Left kidney (tissue), 8 donors: ENCODE measurements at places on chromosomes 12 and 14. TPM values are rescaled to one million over a fixed set of nuclear protein-coding genes. Genes with fewer than 3 reads are reported as not detected.

DNA sequence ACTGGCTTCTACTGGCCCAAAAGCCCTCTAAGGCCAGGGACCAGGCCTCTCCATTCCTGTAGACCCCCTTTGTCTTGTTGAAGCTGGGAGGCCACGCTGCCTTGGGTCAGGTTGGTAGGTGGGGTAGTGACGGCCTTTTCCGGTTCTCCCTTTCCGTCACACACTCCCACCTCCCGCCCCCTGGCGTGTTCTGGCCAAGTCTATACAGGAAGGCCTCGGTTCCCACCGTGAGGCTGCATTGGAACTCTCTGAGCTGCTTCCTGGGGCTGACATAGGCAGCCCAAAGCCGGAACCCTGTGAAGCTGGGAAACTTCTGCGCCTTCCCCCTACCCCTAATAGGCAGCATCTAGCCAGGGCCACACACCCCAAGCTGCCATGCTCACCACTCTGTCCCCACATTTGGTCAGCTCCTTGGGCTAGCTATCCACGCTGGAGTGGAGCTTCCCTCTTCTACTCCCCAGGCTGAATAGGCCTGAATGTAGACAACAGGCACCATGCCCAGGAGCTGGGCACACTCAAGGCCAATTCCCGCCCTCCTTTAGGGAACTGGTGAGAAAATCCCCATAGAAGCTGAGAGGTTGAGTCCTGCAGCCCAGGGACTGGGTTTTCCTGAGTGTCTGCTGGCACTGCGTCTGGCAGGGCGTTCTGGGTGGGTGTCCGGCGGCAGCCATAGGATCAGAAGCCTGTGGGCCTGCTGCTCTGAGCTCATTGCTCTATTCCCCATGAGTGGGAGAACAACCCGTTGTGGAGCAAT lies 35.7 kb downstream of the RIN3 start:
- DNase-seq = no peak

DNA sequence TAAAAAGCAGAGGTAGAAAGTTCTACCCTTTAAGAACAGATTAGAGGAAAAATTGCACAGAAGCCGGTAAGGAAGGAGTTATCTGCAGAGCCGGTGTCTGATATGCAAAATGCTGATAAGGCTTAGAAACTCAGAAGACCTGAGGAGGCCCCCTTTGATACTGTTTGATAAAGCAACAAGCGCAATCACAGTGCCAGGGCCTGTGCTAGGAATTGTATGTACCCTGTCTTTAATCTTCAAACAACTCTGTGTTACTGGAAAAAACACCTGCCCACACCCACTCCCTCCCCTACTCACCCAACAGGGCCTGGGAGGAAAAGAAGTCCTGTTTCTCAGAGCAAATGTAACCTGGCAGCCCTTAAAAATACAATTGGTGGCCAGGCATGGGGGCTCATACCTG lies 112.7 kb upstream of the FUT8 start:
- no peak for DNase-seq

DNA sequence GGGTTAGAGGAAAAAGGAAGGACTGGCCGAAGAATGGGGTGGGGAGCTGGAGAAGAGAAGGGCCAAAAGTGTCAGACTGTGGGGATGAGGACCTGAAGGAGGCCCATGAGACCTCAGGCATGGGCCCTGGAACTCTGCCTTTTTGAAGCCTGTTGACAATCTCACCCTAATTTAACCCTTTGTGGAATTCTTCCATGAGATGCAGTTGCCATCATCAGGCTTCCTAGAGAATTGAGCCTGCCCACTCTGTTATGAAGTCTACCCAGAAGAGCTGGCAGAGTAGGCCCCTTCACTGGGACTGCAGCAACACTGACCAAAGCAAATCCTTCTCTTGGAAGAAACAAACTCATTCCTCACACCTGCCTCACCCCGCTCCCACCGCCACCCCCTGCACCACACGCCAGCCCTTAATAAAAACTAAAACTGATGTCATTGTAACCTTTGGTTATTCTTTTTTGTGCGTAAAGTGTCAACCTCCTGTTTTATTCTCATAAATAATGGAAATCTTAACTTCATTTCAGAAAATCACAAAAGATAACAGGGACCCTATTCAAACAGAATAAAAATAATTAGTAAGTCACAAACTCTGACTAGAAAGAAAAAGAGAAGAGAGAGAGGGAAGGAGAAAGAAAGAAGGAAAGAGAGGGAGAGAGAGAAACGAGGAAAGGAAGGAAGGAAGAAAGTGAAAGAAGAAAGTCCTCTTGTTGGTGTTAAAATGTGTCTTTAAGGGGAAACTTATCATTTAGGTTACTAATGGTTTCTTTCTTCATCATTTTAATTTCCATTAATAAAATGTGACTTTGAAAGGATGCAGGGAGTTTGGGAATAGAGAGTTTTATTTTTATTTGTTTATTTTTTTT lies 61.3 kb downstream of the CRADD start:
- no peak for DNase-seq

Gene FOXG1
- 0.03 TPM for polyA plus RNA-seq

GRCh38 chr12:50220363-50220995 lies 53.3 kb upstream of the CERS5 start:
- DNase-seq = no peak

GRCh38 chr12:100962086-100962712 lies 167.6 kb downstream of the ANO4 start:
- no peak for DNase-seq

DNA sequence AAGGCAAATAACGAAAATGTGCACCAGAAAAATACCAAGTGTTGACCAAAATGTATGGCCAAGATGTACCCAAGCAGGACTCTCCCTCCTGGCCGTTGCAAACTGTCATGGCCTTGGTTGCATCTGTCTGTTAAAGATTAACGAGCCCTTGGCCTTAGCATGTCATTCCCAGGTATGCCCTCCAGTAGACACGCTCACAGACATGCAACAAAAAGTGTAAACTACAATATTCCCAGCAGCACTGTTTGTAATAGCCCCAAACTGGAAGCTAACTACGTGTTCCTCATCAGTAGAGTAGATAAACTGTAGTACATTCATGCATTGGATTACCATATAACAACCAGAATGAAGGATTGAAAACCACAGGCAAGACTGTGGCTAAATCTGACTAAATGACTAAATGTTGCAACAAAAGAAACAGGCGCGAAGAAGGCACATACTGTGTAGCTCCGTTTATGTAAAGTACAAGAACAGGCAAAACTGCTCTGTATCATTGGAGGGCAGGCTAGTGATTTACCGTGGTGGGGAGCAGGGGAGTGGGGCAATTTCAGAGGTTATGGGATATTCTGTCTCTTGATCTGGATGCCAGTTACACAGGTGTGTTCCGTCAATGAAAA lies 232.8 kb upstream of the DIO3 start:
- DNase-seq = no peak

DNA sequence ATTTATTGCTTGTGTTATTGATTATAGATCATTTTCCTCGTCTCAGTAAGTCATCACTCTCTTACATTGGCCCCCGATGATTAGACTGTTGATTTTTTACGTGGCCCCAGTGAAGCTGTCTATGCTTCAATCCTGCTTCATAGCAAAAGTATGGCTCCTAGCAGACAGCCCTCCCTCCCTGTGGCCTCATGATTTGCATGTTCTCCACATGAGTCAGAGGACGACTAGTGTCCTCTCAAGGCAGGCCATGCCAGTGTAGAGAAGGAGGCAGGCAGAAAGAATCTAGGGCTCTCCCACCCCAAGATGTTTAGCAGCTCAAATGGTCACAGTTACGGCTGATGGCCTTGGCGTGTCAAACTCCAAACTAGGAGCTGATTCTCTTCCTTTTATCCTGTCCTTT lies 59.6 kb downstream of the FIGNL2 start:
- DNase-seq = no peak

- no peak for DNase-seq
Measured at GRCh38 chr14:90489916-90490719, 93.3 kb downstream of the CALM1 start.

- no peak for DNase-seq
Measured at GRCh38 chr14:102828151-102828550, 50.9 kb downstream of the TRAF3 start.

Gene SPIC
- polyA plus RNA-seq = not detected

- no peak for DNase-seq
Measured at GRCh38 chr14:22271838-22272799, 316.9 kb downstream of the DAD1 start.

DNA sequence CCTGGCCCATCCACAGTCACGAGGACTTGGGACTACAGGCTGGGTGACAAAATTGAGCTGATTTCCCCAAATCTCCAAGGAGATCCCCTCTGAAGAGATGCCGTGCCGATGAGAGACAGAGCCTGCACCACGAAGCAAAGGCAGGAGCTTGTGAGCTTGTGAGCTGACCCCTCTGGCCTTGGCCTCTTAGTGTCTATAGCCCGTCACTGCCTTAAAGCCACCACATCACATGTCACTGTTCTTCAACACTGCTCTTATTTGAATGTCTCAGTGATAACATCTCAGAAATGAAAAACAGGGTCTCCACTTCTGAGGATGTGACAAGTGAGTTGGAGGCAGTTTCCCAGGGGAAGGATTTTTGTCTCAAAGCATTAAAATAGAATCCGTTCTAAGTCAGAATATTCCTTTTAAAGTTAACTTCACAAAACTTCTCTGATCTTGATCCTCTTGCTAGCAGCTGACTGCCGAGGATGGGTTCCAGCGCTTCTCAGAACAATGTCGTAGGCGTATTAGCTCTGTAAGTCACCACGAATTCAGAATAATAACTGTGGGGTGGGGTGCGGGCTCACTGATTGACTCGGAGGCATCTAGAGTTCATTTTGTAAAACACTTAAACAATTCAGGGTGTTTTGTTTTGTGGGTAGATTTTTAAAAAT lies 37.5 kb downstream of the CHST11 start:
- DNase-seq = no peak

Gene TRPV4
- 16.5 TPM for polyA plus RNA-seq

DNA sequence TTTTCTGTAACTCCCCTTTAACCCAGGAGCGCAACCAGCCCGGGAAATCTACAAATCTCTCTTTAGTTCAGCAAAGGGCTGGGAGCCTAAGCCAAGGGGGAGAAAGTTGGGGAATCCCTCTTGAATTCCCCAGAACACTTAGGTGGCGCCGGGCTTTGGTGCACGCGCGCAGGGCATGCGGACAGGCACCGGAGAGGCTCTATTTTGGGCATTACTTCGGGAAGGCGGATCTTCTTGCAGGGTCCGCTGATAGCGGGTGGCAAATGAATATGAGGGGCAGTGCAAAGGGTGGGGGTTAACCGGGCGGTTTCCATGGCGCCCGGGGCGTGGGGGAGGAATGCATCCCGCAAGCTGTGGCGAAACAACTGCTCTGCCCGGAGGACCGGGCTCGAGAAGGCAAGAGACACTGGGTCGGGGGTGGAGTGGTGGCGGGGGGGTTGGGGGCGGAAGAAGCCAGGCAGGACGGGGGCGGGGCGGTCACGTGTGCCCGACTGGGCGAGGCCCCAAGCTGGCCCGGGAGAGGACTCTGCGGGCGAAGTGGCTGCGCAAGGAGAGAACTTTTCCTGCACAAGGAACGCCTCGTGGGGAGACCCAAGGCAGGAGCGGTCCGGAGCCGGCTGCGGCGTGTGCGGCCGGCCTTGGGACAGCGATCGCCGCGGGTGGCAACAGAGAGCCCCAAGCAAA lies at the start of gene FLVCR2:
TSS of gene FLVCR2 (plus strand) at position 519 of the 684 bp plus-strand sequence. CDS start 353 bp downstream, outside the sequence.
- DNase-seq = peak; percentile 62

GRCh38 chr12:47272412-47273190 lies 192.8 kb upstream of the AMIGO2 start:
- DNase-seq = no peak

GRCh38 chr12:50205648-50206047 lies 38.5 kb upstream of the CERS5 start:
- no peak for DNase-seq

Gene PMCH
- polyA plus RNA-seq = 0.91 TPM

DNA sequence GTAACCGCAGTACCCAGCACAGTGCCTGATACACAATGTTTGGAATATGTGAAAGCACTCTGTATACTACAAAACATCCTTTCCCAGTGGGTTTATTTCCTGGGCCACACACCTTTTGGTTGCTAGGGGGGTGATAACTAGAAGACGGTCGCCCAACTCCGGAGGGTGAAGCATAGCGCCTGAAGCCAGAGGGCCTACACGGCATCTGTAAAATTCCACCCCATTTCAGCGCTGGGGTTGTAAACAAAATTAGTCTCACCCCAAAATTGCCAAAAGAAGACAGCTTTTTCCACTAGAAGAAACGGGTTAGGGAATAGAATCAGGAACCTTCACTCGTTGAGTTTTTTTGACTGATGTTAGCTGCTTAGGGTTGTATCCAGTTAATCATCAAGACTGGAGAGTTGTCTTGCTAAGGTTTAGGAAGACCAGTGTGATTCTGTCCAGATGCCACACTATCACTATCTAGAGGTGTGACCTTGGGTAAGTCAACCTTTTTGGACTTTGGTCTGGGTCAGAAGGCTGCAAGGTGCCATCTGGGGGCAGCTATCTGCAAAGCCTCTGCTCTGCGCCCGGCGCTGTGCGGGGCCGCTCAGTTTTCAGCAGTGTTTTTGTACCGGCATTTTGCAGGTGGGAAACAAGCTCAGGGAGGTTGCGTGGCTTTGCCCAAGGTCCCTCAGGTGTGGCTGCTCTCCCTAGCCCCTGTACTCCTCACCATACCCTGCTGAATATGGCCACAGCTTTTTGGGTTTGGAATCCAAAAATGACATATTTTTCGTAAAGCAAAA lies 1.3 kb downstream of the ZNF839 start:
- no peak for DNase-seq

Gene ACTR10
- 112 TPM for polyA plus RNA-seq

GRCh38 chr14:50060871-50061663 lies 55.3 kb downstream of the VCPKMT start:
- DNase-seq = peak; percentile 25

Gene TAS2R9
- polyA plus RNA-seq = not detected

DNA sequence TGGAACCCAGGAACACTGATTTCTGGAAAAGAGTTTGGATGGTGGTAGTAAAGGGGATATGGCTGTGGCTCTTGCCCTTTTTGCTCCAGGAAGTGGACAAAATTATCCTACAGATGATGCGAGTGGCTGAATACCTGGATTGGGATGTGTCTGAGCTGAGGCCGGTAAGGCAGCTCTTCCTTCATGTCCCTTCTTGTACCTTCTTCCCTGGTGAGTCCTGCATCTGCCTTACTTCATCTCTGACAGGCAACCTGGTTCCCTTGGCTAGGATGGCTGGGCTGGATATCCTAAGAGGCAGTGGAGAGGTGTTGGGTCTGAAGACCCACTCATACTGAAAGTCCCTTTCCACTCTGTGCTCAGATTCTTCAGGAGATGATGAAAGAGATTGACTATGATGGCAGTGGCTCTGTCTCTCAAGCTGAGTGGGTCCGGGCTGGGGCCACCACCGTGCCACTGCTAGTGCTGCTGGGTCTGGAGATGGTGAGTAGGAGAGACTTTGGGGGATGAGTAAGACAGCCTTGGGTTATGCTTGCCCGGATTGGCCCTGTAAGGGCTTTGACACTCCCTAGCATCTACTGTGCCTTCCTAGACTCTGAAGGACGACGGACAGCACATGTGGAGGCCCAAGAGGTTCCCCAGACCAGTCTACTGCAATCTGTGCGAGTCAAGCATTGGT lies 8.0 kb downstream of the DGKA start:
- DNase-seq = no peak
